ENCODE measurements at places on chromosomes 1 and 21. TPM values are rescaled to one million over a fixed set of nuclear protein-coding genes. Genes with fewer than 3 reads are reported as not detected.

Gene TMPRSS3
- total RNA-seq = not detected

DNA sequence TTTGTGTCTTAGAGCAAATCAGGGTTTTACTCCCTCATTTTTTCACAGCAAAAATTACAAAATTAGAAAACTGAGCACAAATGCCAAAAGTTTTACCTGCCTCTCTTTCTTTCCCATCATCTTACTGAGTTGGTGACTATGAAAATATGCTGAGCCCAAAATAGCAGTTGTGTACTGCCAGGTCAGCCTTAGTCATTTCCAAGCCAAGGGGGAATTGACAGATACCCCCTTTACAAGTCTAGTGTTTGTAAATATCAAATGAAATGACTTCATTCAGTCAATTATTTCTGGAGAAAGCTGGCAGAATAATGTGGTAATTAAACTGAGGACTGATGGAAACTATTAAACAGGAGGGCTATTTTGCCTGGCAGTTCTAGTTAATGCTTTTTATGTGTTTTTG, 11.4 kb upstream of the GORAB start:
- DNase-seq = no peak

Gene PTGER3
- total RNA-seq = 0.11 TPM

GRCh38 chr21:35015435-35016024, 33.6 kb downstream of the RUNX1 start:
- no peak for DNase-seq

DNA sequence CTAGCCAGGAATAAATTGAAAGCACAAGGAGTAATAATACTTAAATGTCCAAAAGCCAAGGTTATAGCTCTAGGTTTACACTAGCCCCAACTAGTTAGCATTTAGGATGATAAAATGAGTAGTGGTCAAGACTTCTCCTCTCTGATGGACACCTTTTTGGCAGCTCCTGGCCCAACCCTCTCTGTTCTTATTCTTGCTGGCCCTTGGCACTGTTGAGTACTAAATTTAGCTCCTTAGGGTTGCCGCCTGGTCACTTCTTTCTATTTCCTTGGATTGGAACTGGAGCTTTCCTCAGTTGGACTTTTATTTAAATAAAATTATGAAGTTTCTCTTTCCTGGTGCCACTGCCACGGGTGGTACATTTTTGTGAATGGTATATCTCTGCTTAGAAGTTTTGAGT, 28.3 kb downstream of the ARID1A start:
- no peak for DNase-seq

- DNase-seq = no peak
Measured at GRCh38 chr1:64630611-64631010, 114.3 kb upstream of the RAVER2 start.

DNA sequence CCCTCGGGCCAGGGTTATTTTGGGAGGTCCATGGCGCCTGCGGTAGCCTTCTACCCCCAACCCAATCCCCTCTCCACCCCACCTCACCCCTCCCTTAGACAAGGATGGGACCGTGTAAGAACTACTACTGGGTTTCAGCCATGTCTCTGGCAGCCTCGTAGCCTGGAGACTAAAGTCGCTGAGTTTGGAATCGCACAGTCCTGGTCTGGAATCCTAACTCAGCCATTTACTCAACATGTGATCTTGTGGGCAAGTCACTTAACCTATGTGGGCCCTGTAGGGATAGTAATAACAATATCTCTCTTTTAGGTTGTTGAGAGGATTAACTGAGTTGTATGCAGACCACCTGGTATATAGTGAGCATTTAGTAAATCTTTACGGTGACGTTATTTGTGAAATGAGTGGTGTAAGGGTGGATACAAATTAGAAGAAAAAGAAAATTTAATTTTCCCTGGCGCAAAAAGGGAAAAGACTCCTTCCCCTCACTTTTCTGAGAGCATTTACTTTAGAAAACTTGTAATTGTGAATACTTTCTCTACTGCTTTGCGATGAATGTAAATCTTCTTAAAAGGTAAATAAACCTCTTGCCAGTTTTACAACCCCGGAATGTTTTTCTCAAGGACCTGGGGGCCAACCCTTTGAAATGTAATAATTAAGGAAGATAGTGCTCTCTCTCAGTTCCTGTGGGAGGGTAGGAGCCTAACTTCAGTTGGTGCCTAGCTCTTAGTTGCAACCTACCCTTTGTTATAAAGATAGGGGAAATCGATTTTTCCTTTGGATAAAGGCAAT, 615 bp upstream of the MRPS15 start:
- peak; percentile 89 for DNase-seq

- no peak for DNase-seq
Measured at GRCh38 chr1:67482733-67483482, 52.7 kb upstream of the SERBP1 start.

- peak; percentile 10 for DNase-seq
Measured at GRCh38 chr21:31041295-31042079, 3.2 kb upstream of the KRTAP19-8 start.

GRCh38 chr1:94602802-94603625, 61.5 kb upstream of the F3 start:
- no peak for DNase-seq

- DNase-seq = peak; percentile 52
Measured at GRCh38 chr1:217089361-217090014, 366.3 kb upstream of the ESRRG start.

Gene SSX2IP
- 18.0 TPM for total RNA-seq

DNA sequence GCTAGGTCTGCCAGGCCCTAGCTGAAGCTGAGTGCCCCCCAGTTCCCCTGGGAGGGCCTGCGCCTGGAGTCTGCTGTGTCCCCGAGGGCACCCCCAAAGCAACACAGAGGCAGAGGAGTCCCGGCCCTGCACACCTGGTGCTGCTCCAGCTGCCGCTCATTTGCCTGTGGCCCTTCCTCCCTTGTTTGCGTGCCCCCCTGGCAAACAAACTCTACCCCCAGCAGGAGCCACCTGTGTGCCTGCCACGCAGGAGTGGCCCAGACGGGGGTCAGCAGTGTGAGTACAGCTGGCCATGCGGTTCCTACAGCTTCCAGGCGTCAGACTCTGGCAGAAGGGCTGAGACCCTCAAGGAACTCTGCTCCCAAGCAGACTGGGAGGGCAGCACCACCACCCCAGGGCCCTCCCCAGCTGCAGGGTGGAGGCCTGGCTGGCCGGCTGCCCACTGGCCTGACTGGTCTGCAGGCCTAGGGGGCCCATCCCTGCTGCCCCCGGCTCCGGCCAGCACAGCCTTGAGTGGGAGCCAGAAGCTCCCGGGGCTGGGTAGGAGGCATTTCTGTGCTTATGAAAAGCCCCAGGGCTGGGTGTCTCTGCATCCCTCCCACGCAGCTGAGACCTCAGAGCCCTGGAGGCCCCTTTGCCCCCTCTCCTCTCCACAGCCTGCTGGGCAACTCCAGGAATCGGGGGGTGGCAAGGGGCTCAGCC, 563 bp upstream of the TAS1R3 start:
- DNase-seq = peak; percentile 69

- peak; percentile 30 for DNase-seq
Measured at GRCh38 chr1:222387007-222387814, 160.7 kb downstream of the HHIPL2 start.

DNA sequence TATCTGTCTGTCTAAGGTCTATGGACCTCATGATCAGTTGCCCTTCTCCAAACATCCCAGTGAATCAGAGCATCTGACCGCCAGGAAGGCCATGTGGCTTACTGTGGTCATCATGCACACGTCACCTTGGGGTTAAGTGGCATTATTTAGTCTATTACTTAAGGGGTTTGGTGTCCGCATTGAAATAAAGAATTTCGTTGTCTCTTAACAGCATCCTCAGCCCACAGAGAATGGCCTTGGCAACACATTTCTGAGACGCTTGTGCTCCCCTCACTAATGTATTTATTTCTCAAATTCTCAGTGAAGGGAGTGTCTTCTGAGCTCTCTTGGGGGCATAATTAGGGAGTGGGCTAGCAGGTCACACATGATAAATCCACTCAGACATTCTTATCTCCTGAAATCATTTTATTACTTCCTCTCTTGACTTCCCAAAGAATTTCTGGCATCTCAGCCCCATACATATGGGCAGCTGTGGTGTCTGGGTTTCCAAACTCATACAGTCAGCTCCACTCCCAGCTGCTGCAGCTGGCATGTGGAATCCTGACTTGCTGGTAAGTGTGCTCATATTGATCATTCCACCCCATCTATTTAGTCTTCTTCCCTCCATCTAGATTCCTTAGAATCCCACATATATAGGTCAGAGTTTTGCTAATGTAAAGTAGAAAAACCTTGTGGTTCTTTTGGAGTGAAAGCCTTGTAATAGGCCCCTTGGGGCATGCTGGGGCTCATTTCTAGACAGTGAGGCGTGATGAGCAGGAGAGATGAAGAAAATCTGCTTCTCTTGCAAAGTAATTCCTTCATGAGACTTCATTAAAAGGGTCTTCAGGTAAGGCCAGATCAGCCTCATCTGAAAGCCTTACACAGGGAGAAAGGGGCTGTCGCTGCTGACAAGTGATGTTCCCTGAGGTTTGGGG, 110.5 kb downstream of the HHAT start:
- no peak for DNase-seq

- no peak for DNase-seq
Measured at GRCh38 chr1:23613191-23614031, 54.1 kb upstream of the ID3 start.

Gene PALMD
- not detected for total RNA-seq

Gene RBBP5
- 24.6 TPM for total RNA-seq

DNA sequence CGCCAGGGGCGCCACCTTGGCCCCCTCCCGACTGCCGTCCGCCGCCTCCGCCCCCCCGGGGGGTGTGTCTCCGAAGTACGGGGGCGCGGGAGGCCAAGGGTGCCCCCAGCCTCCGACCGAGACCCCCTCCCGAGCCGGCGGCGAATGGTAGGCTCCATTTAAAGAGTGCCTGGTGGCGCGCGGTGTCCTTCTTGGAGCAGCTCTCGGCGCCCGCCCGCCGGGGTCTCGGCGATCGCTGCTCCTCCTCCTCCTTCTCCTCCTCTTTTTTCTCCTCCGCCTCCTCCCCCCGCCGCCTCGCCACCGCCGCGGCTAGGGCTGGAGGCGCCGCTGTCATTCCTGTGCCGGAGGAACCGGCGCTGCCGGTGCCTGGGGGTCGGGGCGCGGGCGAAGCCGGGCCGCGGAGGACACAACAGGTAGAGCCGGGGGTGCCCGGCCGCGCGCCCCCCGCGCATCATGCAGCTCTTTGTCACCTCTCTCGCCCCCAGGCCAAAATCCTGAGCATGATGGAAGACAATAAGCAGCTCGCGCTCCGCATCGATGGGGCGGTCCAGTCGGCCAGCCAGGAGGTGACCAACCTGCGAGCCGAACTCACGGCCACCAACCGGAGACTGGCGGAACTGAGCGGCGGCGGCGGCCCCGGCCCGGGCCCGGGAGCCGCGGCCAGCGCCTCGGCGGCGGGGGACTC, at the start of gene KAZN:
KAZN (plus strand) TSS at position 188 of the 685 bp plus-strand sequence.
- DNase-seq = peak; percentile 87

Gene TPTE
- total RNA-seq = not detected

Gene MARK1
- total RNA-seq = 16.3 TPM
